ENCODE measurements at places on chromosomes 5 and 9. TPM values are rescaled to one million over a fixed set of nuclear protein-coding genes. Genes with fewer than 3 reads are reported as not detected.
A peak's percentile ranks its signal among the peaks of the same experiment; 100 is the strongest.

- no peak for DNase-seq
Measured at GRCh38 chr9:2568689-2569088, 52.9 kb upstream of the VLDLR start.

DNA sequence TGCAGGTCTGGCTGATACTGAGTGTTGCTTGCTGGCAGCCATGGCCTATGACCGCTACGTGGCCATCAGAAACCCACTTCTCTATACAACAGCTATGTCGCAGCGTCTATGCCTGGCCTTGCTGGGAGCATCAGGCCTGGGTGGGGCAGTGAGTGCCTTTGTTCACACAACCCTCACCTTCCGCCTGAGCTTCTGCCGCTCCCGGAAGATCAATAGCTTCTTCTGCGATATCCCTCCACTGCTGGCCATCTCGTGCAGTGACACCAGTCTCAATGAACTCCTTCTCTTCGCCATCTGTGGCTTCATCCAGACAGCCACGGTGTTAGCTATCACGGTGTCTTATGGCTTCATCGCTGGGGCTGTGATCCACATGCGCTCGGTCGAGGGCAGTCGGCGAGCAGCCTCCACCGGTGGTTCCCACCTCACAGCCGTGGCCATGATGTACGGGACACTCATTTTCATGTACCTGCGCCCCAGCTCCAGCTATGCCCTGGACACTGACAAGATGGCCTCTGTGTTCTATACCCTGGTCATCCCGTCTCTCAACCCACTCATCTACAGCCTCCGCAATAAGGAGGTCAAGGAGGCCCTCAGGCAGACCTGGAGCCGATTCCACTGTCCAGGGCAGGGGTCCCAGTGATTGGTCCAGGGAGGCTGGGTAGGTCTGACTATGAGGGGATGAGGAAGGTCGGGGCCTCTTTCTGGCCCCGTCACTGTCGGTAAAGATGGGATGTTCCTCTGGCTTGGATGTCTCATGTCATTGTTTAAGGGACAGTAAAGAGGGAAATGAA lies 718 bp downstream of the OR5C1 start:
- DNase-seq: no peak

GRCh38 chr5:61069150-61069549 lies 93.1 kb downstream of the SMIM15 start:
- DNase-seq: no peak

GRCh38 chr5:176564002-176564401 lies 14.9 kb downstream of the CDHR2 start:
- no peak for DNase-seq

DNA sequence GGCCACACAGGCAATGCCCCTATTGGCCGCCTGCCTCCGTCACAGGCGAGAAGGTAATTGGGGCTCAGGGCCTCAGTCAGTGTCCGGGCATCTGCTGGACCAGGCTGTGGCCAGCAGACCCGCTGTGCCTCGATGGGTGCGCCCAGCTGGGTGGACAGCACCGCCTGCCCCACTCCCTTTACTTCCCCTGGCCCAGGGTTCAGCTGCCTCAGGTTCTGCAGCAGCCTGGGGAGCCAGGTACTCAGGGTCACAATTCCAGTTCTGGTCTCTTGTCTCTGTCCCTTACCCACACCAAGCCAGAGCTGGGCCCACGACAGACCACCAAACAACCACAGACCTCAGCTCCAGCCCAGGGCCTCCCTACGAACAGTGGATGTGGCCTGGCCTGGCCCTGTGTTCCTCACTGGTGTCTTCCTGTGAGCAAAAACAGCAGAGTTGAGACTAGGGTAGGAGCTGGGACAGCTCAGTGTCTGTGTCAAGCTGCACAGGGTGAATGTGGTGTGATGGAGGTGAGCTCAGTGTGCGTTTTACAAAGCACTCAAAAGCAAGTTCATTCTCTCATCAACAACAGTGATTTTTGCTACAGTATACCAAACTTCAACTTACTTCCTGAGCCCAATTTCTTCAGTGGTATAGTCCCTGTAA lies 33.4 kb upstream of the SUSD3 start:
- no peak for DNase-seq

- no peak for DNase-seq
Measured at GRCh38 chr9:22141908-22142307, 132.8 kb upstream of the CDKN2B start.

DNA sequence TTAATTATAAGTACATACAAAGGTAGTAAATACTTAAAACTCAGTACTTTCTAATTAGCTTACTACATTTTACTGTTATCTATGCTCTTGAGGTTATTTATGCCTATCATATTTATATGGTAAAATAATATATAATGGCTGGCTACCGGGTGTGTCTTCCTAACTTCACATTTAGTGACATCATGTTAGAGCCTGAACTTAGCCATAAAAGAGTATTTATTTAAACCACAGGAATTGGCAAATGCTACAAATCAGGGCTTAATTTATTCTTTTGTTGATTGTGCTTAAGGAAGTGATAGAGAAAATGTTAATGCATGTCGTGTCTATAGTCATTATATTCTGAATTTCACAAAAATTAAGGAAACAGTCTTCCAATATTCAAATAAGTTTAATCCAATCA lies 73.1 kb downstream of the NDUFAF2 start:
- DNase-seq: no peak

DNA sequence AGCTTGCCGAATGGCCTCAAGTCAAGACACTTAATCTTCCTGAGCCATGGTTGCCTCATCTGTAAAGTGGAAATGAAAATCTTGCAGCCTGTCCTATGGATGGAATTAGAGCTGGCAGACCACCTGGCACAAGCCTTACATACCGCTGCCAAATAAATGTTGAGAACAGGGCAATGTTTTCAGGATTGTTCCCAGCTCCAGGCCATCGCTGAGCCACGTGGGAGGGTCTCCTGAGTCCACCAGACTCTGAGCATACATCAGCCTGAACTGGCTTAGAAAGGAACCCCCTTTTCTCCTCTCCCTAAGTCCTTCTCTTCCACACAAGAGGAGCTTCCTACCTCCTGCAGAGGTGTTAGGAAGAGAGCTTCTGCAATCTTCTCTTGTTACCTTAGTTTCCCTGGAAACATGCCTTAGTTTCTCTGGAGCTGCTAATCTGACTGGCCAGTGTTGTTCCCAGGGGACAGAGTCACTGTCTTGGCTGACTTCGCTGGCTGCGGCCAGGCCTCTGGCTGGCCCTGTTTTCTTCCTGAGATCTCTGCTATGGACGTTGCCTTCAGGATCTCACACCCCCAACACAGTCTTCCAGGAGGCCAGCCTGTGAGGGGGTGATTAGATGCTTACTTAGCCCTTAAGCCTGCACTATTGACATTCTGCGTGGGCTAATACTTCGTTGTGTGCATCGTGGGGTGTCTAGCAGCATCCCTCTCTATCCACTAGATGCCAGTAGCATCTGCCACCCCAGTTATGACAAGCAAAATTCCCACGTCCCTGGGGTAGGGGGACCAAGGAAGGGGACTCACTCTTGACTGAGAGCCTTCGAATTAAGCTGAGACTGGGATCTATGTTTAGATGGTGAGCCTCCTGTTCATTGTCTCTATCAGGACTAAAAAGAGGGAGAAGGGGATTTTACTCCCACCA lies 62.2 kb downstream of the BOD1 start:
- peak; percentile 48 for DNase-seq

DNA sequence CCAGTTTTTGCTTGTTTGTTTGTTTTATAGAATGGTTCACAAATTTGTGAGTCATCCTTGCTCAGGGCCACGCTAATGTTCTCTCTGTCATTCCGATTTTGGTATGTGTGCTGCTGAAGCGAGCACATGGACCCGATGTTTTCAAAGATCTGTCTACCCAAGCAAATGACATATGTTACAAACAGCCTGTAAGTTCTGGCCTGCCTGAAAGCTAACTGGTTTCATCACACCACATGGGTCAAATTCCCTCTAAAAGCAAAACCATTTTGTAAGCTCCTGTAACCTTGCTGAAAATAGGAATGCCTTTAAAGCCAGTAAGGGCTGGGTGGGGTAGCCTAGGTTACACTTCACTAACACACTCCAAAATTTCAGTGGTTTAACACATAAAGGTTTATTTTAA lies 25.4 kb downstream of the DMRT3 start:
- no peak for DNase-seq

- DNase-seq: no peak
Measured at GRCh38 chr5:57441557-57441956, 41.1 kb downstream of the ACTBL2 start.

DNA sequence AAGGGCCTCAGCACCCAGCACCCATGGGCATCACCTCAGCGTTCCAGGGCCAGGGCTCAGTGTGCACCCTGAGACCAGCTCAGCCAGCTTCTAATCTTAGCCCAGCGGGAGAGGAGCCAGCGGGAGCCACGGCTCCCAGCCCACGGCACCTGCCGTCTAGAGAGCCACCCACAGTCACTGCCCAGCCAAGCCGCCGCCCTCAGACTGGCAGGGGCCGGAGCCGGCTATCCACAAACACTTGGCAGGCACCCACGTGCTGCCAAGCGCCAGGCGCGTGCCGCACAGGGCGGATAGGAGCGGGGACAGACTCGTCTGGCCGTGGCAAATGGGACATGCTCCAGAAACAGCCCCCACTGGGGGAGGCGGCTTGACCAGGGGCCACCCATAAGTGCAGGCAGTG lies 18.6 kb downstream of the BRD3 start:
- DNase-seq: no peak

- DNase-seq: no peak
Measured at GRCh38 chr9:110104261-110104809, 103.6 kb downstream of the C9orf152 start.

GRCh38 chr5:145787001-145787400 lies 48.1 kb downstream of the PRELID2 start:
- DNase-seq: no peak

GRCh38 chr5:1875843-1876659 lies 6.7 kb downstream of the IRX4 start:
- DNase-seq: no peak

- no peak for DNase-seq
Measured at GRCh38 chr5:172849606-172850453, 15.8 kb downstream of the ERGIC1 start.

- DNase-seq: no peak
Measured at GRCh38 chr9:100739208-100739607, 161.3 kb downstream of the CAVIN4 start.

GFI1B gene
- total RNA-seq: not detected

PPP3R2 gene
- total RNA-seq: not detected

FCN2 gene
- total RNA-seq: not detected

ZNF454 gene
- total RNA-seq: 2.0 TPM

SH3RF2 gene
- total RNA-seq: 0.28 TPM

PRR16 gene
- total RNA-seq: 5.9 TPM

HMMR gene
- not detected for total RNA-seq

ZNF879 gene
- 5.7 TPM for total RNA-seq

RNF180 gene
- 16.6 TPM for total RNA-seq

FAM200C gene
- 12.3 TPM for total RNA-seq

FOXI1 gene
- total RNA-seq: not detected

RETREG1 gene
- total RNA-seq: 12.8 TPM

PCDHA4 gene
- 1.1 TPM for total RNA-seq

GAS1 gene
- 136 TPM for total RNA-seq

SUSD1 gene
- total RNA-seq: 4.4 TPM
